ENCODE measurements at places on chromosomes 2 and 18. TPM values are rescaled to one million over a fixed set of nuclear protein-coding genes. Genes with fewer than 3 reads are reported as not detected.

The LOXHD1 gene
- total RNA-seq = not detected

The SH2D6 gene
- total RNA-seq = 0.62 TPM

The RGPD4 gene
- total RNA-seq = 0.07 TPM

The SLC19A3 gene
- total RNA-seq = 2.3 TPM

The ZNF407 gene
- total RNA-seq = 2.5 TPM

The ABCG8 gene
- not detected for total RNA-seq

The LTBP1 gene
- total RNA-seq = 16.6 TPM

The RBM43 gene
- total RNA-seq = 3.5 TPM

Measured in A549 treated with GW870086 at 1 μM for 4 hours (cell line).